Activated T-helper 17 cell treated with anti-CD3 and anti-CD28 coated beads, Interleukin-2, amount 50 U/mL, for 72 hours (primary cell): ENCODE measurements at places on chromosomes 12 and 14. TPM values are rescaled to one million over a fixed set of nuclear protein-coding genes. Genes with fewer than 3 reads are reported as not detected.

NEUROD4 gene
- not detected for total RNA-seq

SYNE3 gene
- 79.1 TPM for total RNA-seq

NTS gene
- not detected for total RNA-seq

ASCL1 gene
- total RNA-seq, result not detected

OR4E2 gene
- not detected for total RNA-seq

CD27 gene
- total RNA-seq, result 21.1 TPM

ACOT6 gene
- total RNA-seq, result not detected

CLEC14A gene
- not detected for total RNA-seq

UBE3B gene
- total RNA-seq, result 42.3 TPM

COPS7A gene
- total RNA-seq, result 38.7 TPM

CCDC198 gene
- total RNA-seq, result not detected

LRRC43 gene
- total RNA-seq, result not detected

GNB3 gene
- not detected for total RNA-seq

KIAA0586 gene
- 39.7 TPM for total RNA-seq

LRRC10 gene
- not detected for total RNA-seq

KLRC1 gene
- not detected for total RNA-seq

SYCP3 gene
- total RNA-seq, result 0.42 TPM

MTERF2 gene
- 10.9 TPM for total RNA-seq

CLEC1B gene
- not detected for total RNA-seq

LARP4 gene
- 80.7 TPM for total RNA-seq

NAB2 gene
- total RNA-seq, result 20.6 TPM

OTX2 gene
- total RNA-seq, result not detected

SLC35F4 gene
- not detected for total RNA-seq

DPPA3 gene
- total RNA-seq, result not detected

HOXC5 gene
- not detected for total RNA-seq

HHIPL1 gene
- not detected for total RNA-seq

PCBP2 gene
- total RNA-seq, result 862 TPM

TMEM132C gene
- not detected for total RNA-seq

ERO1A gene
- 329 TPM for total RNA-seq
